Right forelimb (tissue), 1 donor: ENCODE measurements at places on chromosomes 13 and 19.

DNA sequence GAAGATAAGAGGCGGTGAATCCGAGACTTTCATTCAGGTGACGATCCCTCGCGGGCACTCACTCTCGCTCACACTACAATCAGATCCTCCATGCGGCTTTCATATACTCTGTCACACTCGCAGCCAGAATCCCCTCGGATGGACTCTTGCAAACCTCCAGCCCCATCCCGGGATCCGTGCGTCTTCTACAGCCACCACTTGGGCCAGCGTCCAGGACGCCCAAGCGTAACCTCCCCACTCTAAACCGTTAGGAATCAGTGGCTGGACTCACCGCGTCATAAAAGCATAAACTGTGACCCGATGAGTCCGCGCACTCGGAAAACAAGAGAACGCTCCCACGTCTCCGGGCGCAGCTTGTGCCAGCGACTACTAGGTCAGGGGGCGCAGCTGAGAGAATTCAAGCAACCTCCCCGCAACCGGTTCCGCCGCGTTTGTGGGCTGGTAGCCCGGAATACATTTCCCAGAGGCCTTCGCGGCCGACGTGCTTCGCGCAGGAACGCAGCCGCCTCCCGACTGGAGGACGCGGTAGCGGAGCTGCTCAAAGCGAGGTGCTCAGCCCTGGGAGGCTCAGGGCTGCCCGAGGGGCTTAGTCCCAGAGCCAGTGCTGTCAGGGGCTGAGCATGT lies 27.6 kb downstream of the ZNF607 start:
- DNase-seq, result peak; percentile 91

DNA sequence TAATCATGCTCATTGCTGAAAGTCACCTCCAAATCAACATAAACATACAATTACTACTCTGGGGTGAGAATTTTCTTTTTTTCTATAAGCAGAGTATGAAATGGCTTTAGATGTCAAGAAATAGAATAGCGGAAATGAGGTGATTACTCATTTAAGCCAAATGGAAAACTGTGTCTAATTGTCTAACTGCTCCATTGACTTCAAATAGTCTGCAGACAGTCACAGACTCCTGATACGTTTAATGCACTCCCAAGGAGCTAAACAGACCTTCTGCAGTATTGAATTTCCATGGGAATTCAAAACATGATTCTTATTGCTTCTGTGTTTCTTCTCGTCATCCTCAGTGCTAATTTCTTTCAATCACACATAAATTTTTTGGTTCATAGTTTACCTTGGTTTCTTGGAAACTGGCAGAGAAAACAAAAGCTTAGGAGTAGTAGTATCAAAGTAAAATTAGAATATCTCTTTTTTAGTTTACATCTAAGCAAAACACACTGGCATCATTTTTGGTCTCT lies 865.2 kb upstream of the SLC10A2 start:
- no peak for DNase-seq

GRCh38 chr13:33249066-33249465 lies 36.5 kb downstream of the STARD13 start:
- no peak for DNase-seq

DNA sequence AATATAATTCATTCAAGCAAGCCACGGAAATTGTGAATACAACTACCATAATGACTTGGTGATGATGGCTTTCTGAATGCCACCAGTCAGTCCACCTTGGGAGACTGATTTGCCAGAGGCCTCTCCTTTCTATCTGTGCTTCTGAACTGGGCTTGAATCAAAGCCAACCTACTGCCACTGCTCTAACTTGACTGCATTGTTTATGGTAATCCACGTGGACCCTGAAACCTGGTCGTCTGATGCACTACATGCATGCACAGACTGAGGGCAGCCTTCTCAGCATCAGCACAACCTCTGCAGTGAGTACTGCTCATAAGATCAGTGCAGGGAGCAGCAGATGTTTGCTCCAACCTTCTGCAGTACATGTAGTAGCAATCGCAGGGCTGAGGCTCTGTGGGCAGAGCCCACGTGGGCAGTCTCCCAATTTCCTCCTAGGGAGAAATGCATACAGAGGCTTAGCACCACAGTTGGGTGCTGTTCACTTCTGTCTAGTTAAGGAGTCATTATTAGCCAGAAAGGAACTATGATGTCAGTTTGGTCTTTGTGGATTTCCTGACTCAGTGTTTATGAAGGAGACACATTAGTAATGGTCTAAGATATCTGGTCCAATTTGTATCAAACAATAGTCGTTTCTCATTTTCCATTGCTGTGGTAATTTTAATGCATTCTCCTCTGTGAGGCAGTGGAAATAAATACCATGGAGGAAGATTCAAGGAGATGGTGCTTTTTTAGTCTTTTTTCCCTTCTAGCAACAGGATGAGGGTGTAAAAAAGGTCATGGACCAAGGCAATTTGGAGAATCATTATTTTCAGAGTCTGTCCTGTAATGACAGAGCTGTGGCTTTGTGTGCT lies 82.5 kb downstream of the AKAP11 start:
- no peak for DNase-seq

DNA sequence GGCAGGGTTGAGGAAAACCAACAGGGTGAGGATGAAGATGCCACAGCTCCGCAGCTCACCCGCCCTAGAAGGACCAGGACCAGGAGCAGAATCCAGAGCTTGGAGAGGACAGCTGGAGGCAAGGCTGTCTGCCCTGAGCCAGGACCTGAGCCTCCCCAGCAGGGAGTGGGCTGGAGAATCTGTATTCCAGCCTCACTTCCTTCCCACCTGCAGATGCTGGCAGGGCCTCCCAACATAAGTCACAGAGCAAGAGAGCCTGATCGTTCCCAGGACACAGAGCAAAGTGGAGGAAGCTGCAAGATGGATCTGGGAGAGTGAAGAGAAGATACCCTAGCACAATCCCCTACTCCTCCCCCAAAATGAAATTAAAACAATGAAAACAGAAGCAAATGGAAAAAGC lies 61.7 kb upstream of the WASF3 start:
- peak; percentile 56 for DNase-seq

DNA sequence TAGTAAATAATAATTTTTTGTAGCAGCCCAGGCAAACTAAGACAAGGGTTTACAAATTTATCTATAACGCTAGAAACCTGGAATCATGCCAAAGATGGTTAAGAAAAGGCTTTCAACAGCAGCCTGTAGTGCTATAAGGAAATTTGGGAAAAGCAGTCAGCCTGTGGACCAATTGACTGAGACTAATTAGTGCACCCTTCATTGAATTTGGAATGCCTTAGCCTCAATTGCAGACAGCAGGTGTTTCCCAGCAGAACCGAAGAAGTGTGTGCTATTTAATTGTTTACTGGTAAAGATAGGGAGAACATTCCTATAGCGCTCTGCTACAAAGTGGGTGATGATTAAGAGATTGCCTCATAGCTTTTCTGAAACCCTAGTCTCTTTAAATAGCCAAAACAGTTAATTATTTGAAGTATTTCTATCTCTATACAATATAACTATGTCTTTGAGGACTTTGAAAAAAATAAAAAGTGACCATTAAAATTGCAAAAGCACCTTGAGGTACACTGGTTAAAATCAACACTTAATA lies 1884.3 kb upstream of the PCDH20 start:
- no peak for DNase-seq

DNA sequence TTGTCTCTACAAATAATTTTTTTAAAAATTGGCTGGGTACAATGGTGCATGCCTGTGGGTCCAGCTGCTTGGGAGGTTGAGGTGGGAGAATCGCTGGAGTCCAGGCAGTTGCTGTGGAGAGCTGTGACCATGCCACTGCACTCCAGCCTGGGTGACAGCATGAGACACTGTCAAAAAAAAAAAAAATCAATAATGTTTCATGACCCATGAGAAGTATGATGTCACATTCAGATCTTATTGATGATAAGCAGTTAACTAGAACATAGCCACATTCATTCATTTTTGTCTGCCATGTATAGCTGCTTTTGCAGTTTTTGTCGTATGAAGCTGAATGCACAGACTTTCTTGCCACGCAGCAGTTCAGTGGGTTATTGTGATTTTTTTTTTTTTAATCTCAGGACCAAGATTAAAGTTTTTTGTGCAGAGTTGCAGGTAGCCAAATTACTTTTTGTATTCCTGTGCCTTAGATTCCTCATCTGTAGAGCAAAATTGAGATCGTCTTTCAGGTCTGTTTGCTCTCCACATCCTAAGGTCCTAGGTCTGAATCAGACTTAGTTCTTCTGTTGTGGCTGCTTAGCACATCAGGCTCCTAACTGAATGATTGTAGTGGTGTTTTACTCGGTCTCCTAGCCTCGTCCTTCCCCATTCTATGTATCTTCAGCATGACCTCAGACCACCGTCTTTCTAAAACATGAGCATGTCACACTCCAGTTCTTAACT lies 145.2 kb downstream of the GGACT start:
- no peak for DNase-seq

GRCh38 chr19:7617735-7618134 lies 11.6 kb downstream of the XAB2 start:
- DNase-seq, result no peak

GRCh38 chr13:93496985-93497673 lies 270.5 kb downstream of the GPC6 start:
- no peak for DNase-seq

DNA sequence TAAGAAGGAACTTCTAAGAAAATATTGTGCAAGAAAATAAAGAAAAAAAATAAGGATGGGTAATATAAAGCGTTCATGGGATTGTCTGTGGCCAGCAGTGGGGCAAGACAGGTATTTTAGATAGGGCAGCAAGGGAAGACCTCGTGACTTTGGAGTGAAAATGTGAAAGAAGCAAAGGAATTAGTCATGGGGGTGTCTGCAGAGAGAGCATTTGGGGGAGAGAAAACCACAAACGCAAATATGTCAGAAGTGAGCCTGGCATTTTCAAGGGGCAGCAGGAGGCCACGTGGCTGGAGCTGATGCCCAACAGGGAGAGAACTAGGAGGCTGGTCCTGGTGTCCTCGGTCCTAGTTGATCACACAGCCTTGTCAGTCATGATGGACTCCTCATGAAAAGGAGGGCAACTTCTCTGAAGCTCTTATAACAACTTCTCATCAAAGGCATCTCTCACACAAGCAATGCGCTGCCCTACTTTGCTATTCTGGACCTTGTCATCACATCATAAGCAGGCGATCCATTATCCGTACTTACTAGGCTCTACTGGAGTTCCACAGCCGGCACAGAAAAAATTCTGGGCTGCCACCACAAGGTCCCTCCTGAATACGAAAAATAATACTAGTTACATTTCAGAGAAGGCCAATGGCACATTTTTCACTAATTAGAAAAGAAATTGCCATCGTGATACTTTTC lies 31.0 kb downstream of the RUBCNL start:
- no peak for DNase-seq

- DNase-seq, result no peak
These were observed 180.7 kb downstream of the TDRD3 start for GRCh38 chr13:60577761-60578160.

DNA sequence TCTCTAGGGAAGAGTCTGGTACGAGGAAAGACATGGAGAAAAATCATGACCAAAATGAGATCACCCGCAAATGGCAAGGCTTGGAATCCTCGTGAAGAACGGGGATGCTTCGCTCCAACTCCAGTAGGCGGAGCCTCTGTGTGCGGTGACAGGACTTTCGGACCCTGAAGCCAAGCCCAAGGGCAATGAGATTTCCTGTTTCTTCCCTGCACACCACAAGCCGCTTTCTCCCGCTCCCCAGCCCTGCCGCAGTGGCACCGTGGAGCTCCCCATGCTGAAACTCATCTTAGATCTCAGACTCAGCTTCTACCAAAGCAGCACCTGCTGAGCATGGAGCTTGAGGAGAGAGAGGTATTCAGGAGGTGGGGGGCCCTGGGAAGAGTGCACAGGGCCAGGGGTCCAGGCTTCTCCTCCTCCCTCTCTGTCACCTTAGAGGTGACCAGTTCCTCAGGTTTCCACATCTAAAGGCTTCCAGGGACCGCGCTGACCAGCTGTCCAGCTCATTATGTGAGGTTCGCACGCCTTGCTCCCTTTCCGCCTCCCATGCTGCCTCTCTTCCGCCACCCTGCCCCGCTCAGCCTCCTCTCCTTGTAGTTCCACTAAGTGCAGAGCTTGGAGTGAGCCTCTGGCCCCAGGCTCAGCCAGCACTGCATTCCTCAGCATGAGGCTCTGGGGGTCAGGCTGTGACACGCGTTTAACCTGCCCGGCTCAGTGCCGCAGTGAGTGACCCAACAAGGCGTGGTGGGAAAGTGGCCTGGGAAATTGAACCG lies 153.8 kb upstream of the SOX1 start:
- peak; percentile 38 for DNase-seq

DNA sequence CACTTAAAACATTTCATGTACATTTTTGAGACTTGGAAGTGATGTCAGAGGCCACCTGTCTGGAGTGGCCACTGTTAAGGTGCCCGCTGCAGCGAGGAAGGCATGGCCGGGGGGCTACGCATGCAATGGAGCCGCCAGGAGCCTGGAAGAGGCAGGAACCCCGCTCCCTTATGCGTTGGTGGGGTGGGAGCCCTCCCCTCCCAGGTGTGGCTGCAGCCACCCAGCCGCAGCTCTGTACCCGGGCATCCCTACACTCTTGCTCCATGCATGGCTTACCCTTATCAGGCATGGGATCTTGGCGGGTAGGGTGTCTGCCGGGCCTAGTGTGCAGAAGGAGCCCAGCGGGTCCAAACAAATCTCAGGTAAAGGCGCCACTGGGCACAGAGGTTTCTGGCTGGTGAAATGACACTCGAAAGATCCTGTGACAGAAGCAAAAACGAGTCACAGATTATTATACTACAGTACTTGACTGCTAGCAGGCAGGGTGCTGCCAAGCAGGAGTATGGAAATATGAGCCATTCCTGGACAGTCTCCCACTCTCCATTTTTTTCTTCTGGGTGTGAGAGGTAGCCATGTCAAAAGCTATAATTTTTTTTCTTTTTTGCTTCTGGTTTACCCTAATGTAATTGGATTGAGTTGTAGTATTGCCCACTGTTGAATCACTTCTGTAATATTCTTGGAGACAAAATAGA lies 1606.3 kb upstream of the MIR17HG start:
- no peak for DNase-seq

- DNase-seq, result no peak
These were observed 465.8 kb downstream of the OLFM4 start for GRCh38 chr13:53494406-53494805.

- DNase-seq, result no peak
These were observed 16.4 kb upstream of the C19orf33 start for GRCh38 chr19:38287604-38288003.

GRCh38 chr13:32988608-32989289 lies 27.5 kb upstream of the KL start:
- DNase-seq, result no peak

- DNase-seq, result no peak
These were observed 4.7 kb downstream of the CNOT3 start for GRCh38 chr19:54142166-54142780.

- DNase-seq, result no peak
These were observed 43.1 kb upstream of the STARD13 start for GRCh38 chr13:33328701-33329100.

DNA sequence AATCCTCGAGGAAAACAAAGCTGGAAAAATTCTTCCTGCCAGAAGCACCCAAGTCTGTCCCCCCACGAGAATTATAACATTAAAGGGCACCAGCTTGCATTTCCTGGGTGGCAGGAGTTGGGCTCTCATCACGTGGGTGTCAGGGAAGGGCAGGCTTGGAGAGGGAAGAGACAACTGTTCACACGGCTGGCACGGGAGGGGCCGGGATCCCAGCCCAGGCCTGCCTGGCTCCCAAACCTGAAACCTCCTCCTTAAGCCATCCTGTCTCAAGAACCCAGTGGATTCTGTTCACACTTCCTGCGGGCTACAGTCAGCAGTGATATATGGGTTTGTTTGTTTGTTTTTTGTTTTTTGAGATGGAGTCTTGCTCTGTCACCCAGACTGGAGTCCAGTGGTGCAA lies 12.2 kb downstream of the GRIK5 start:
- no peak for DNase-seq

GRCh38 chr13:25231517-25231916 lies 55.8 kb downstream of the MTMR6 start:
- DNase-seq, result no peak
